GM18507 (cell line): ENCODE measurements at places on chromosomes 12 and 14.

- no peak for DNase-seq
Measured at GRCh38 chr14:91997492-91997891, 42.4 kb downstream of the TRIP11 start.

GRCh38 chr12:2624543-2625288 is 170.1 kb upstream of the FKBP4 start:
- no peak for DNase-seq

GRCh38 chr12:94754653-94755052 is 104.3 kb upstream of the TMCC3 start:
- no peak for DNase-seq

DNA sequence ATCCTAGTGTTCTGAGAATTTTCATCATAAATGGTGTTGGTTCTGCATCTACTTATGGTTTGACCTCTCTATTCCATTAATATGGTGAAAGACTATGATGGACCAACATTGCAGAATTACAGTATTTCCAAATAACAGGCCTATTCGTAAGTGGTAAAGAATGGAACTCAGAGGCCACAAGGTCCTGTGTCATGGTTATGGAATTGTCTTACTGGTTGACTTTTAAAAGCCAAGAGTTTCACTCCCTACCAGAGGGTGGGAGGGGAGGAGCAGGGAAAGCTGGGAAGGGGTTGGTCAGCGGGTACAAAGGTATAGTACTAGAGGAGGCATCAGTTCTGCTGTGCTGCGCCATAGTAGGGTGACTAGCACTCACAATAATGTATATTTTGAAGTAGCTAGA is 153.4 kb downstream of the TMEM132D start:
- no peak for DNase-seq

DNA sequence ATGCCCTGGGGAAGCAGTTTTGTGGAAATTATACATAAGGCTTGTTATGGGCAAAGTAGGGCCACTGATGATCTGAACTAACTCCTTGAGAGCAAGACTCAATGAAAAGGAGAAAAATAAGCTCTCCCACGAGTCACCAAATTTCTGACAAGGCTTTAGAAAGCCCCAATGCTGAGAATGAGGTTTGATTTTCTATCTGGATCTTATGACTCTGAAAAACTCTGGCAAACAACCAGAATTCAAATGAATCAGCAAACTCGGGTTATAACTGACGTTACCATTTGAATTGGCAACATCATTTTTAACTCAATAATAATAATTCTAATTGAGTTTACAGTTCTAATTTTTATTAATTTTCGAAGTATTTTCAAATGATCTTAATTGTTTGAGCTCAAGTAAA is 79.1 kb downstream of the KCNK10 start:
- DNase-seq: no peak

DNA sequence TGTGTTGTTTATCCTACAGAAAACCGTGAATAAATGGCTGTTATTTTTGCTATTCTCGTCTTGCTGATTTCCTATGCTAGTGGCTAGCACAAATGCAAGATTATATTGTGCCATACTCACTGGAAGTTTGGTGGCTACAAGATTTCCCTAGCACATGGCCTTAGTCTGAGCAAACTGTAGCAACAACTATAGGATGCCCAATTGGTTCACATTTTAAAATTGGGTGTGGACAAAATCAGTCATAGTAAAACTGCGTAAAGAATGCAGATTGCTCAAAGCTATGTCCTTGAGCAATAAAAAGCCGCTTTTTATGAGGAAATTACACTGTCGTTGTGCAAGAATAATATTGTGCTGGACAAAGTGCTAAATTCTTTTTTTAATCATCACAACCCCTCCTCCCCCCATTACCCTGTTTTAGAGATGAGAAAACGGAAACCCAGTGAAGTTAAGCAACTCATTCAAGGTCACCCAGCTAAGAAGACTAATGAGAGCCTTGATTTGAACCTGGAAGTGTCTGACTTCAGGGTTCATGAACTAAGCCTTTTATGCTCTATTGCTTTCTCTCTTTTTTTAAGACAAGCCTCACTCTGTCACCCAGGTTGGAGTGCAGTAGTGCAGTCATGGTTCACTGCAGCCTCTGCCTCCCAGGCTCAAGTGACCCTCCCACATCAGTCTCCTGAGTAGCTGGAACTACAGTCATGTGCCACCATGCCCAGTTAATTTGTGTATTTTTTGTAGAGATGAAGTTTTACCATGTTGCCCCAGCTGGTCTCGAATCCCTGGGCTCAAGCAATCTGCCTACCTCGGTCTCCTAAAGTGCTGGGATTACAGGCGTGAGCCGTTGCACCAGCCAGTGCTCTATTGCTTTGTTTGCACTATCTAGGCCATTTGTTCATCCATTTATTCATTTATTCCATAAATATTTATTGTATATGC is 73.6 kb downstream of the SRGAP1 start:
- no peak for DNase-seq

- no peak for DNase-seq
Measured at GRCh38 chr14:40983604-40984003, 623.1 kb upstream of the LRFN5 start.

- DNase-seq: no peak
Measured at GRCh38 chr12:70321191-70321590, 44.9 kb upstream of the KCNMB4 start.

- no peak for DNase-seq
Measured at GRCh38 chr12:54294953-54295566, 5.8 kb downstream of the NFE2 start.

DNA sequence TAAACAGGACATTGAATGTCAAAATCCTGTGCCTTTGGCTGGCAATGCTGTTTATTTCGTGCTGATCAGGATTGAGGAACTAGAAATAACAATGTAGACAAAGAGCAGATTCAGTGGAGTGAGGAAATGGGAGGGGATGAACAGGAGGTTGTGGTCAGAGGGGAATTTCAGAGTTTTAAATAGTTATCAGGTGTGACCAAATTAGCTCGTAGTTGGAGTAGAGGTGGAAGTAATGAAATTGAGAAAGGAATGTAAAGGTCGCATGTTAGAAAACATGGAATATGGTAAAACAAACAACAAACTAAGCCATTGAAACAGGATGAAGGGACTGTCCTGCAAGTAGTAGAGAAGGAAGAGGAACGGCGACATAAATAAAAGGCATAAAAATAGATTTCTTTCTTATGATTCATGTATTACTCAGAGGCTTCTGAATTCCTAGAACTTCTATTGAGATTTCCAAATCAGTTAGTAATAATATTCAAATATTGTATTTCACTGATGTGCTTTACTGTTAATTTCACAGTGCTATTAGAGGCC is 9.5 kb upstream of the SAV1 start:
- no peak for DNase-seq

DNA sequence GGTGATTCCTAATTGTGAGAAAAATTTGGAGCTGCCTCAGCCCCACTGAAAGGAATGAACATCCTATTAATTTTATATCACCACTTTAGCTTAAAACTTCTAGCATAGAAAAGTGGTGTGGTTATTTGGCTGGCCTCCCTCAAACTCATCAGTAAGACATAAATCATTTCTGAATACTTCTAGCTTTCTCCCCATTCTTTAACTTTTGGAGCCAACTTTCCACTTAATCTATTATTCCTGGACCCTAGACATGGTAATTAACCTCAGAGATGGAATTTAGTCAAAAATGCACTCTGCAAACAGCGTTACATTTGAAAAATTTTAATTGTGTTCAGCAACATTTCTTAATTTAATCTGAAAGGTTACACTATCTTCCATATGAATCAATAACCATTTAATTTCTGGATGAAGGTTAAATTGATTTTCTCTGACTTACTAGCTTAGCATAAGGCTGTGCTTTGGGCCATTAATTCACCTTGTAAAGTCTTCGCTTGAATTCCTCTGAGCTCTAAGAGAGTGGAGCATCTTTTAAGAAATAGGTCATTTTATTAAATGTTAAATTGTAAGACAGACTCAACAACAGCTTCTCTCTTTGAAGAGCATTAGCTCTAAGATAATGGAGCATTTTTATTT is 753.6 kb upstream of the STXBP6 start:
- no peak for DNase-seq

DNA sequence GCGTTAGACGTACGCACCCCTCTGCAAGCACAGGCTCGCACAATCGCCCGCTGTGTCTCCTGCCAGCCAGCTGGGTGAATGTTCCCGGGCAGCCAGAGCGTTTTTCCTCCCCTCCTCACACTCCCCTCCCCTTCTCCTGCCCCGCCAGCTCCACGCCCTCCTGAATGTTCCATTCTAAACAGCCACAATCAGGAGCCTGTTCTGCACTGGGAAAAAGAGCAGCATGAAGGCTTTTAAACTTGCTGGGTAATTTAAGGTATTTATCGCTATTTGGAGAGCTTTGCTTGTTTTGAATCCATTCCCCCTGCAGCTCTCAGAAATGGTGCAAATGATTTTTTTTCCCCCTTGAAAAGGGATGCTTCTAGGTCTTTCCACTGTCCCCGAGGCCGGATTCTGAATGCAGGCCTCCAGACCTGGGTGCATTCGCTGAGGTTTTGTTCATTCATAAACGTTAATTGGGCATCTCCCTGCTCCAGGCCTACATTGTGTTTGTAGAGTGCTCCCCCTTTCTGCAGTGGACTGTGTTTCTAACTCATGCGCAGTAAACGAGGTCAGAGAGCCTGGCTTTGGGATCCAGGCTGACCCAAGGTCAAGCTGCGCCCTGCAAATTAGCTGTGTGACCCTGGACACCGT is 212.5 kb downstream of the CHST11 start:
- no peak for DNase-seq

GRCh38 chr14:47539031-47539461 is 136.4 kb downstream of the MDGA2 start:
- no peak for DNase-seq

DNA sequence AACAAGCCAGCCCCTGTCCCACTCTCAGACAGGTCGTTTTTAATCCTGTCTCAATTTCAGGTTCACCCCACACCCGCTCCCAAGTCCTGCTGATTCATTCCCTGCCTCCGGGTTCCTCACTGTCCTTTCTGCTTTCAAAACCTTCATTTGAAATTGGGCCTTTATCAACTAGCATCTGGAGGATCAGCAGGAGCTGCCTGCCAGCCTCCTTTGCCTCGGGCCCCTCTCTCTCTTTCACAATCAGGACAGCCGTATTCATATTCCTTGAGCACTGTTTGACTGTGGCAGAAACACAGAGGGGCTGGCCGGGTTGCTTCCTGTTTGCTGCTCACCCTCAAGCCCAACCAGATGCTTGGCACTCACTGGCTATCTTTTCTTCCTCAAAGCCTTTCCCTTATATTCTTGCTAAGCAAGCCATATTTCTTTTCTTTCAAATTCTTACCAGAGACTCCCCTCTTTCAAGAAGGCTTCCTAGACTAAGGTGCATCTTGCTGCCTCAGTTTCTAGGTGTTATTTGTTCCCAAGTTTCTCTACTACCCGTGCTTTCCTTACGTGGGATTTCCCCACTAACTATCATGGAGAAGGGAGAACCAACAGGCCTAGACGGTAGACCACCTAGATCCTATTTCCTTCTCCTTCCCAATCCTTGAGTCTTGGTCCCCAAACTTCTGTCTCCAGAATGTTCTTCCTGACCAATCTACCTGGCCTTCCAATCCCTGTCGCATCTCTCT is 3.0 kb downstream of the GALNT6 start:
- DNase-seq: no peak

GRCh38 chr14:88825503-88825902 is 1.1 kb downstream of the TTC8 start:
- no peak for DNase-seq

DNA sequence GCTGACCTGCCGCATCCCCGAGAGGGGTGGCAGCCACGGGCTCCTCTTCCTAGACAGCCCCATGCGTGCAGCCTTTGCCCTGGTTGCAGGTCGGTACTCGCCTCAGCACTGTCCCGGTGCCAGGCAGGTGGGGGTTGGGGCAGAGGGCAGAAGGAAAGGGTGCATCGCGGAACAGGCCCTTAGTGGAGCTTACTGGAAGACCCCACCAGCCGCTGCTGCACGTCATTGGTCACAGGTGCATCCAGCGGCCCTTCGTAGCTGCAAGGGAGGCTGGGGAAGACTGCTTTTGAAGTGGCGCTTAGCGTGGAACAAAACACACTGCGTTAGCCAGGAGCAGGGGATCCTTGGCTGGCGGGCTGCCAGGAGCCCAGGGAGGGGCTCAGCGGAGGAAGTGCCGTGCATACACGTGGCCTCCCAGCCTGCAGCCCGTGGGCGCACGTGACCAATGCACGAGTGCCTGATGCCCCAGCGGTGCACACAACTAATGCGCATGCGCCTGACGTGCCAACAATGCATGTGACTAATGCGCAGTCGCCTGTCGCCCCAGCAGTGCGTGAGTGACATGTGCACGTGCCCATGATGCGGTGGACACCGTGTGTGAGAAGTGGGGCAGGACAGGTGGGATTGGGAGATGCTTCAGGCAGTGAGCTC is 5.0 kb upstream of the EP400 start:
- no peak for DNase-seq

GRCh38 chr12:70660620-70661219 is 23.5 kb upstream of the PTPRB start:
- no peak for DNase-seq
